Osteocyte (in vitro differentiated cells): ENCODE measurements at places on chromosomes 1 and 21. TPM values are rescaled to one million over a fixed set of nuclear protein-coding genes. Genes with fewer than 3 reads are reported as not detected.

The ASCL5 gene
- total RNA-seq: not detected in 2 replicates

The SFT2D2 gene
- 93.0 and 99.6 TPM in 2 replicates for total RNA-seq

DNA sequence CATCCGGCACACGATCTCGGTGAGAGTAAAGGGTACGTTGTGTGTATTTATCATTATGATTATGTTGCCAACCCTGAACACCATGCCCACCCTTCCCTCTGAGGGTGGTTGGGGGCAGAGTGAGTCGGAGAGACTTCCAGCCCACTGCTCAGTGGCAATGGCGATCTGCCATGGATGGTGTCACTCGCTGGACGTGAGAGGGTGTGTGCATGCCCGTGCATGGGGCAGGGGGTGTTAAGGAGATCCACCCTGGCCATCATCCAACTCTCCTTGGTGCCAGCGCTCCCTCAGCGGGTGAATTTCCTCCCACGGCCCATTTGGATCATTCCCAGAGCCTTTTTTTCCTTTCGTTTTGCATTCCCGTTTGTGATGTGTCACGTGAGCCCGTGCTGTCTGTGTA, 74.1 kb upstream of the CNTN2 start:
- DNase-seq: no peak

The CFHR4 gene
- total RNA-seq: not detected in 2 replicates

- no peak for DNase-seq
Observed at GRCh38 chr1:12001249-12001917, 17.9 kb upstream of the MIIP start.

The SLC30A10 gene
- total RNA-seq: 0.13 TPM in 1 of 2 replicates, not detected in the other

GRCh38 chr1:15941044-15941840, 34.7 kb downstream of the ZBTB17 start:
- no peak for DNase-seq

The PATJ gene
- total RNA-seq: 11.3 and 11.9 TPM in 2 replicates

The MYCL gene
- 0.21 TPM in 1 of 2 replicates, not detected in the other for total RNA-seq
